ENCODE measurements at places on chromosomes 16 and 17. TPM values are rescaled to one million over a fixed set of nuclear protein-coding genes. Genes with fewer than 3 reads are reported as not detected.

Gene KCNJ18
- total RNA-seq = not detected

GRCh38 chr17:80360396-80360795, 54.6 kb upstream of the ENDOV start:
- DNase-seq = no peak

DNA sequence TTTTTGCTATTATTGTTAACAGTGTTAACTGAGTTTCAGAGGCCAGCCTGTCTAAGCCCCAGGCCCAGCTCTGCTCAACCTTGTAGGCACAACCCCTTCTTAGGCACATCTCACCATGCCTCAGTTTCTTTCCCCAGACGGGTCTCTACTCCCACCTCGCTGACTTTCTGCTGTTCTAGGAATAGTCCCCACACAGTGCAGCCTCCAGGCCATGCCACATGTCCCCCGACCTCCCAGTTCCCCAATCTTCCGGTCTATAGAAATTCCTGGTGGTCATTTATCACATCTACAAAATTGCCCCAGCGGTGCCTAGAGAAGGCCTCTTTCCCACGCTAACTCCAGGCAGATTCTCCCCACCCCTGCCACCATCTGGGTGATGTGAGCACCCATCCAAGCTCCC, 34.8 kb downstream of the ADGRG5 start:
- no peak for DNase-seq

- DNase-seq = no peak
Observed at GRCh38 chr17:30476726-30477082, 504 bp upstream of the GOSR1 start.

- DNase-seq = no peak
Observed at GRCh38 chr17:34384271-34384670, 21.2 kb upstream of the CCL1 start.
